ENCODE measurements at places on chromosomes 1 and 21. TPM values are rescaled to one million over a fixed set of nuclear protein-coding genes. Genes with fewer than 3 reads are reported as not detected.

PLA2G2F gene
- not detected for total RNA-seq

DNAH14 gene
- not detected for total RNA-seq

C1QB gene
- total RNA-seq = not detected

S100A12 gene
- not detected for total RNA-seq

MYCL gene
- total RNA-seq = 0.10 TPM

KRTAP10-11 gene
- total RNA-seq = not detected

DNA sequence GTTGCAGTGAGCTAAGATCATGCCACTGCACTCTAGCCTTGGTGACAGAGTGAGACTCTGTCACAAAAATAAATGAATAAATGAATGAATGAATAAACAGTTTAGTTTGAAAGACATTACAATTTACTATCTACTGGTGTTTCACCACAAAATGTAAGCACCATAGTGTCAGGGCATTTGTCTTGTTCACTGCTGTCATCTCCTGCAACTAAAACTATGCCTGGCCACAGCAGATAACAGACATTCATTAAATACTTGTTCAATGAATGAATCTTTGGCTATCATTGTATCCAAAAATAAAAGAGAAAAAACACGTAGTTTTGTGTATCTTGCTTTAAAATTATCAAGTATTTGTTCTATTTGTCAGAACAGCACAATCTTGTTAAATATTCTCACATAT lies 32.5 kb downstream of the SASS6 start:
- no peaks in the 10 kb centered on the region for H3K4me1 ChIP-seq
- H3K4me3 ChIP-seq = no peak overlapping the region
- no peak for DNase-seq

GRCh38 chr21:46226146-46226545 lies 2.4 kb downstream of the LSS start:
- peaks cover 32% of the 10 kb centered on the region for H3K36me3 ChIP-seq
- no peak for DNase-seq
- no peak overlapping the region for H3K27ac ChIP-seq
- H3K27me3 ChIP-seq = no peaks in the 10 kb centered on the region
- H3K4me1 ChIP-seq = peaks cover 39% of the 10 kb centered on the region

- H3K4me1 ChIP-seq = no peaks in the 10 kb centered on the region
- H3K4me3 ChIP-seq = no peak overlapping the region
- peaks cover 6% of the 10 kb centered on the region for H3K27me3 ChIP-seq
- H3K36me3 ChIP-seq = no peaks in the 10 kb centered on the region
- no peak for DNase-seq
These were observed 10.3 kb upstream of the LAD1 start for GRCh38 chr1:201409440-201409839.

DNA sequence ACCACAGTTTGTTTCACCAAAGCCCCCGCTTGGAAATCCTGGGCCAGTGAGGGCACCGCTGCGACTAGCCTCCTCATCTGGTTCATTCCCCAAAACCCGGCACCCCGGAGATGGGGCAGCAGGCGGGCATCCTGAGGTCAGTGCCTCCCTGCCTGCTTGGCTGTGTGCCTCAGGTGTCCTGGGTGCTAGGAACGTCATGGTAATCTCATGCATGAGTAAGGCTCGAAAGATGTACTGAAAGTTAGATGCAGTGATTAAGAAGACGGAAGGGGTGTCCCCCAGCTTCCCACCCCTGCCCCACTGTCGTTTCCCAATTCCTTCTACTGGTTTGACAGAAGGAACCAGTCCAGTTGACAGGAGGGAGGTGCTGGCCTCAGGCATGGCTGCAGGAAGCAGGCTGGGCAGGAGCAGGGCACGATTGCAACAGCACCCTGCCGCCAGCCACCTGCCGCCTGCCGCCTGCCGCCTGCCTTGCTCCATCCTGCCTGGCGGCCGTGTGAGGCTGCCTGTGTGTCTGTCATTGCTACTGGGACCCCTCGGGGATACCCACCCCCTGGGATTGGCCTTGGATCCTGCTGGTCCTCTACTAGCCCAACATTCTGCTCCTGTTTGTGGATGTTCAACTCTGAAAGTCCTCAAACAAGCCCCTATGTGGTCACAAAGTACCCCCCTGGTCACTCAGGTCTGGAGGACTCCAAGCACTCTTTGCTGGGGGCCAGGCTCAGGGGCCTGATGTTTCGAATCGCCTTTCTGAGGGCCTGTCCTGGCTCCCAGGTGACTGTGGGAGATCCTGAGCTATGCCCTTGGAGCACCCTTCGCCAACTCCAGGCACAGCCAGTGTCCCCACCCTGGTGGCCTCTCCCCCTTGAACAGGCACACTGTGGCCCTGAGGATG lies 73.0 kb upstream of the IFFO2 start:
- no peaks in the 10 kb centered on the region for H3K36me3 ChIP-seq
- peaks cover 19% of the 10 kb centered on the region for H3K27me3 ChIP-seq
- H3K4me1 ChIP-seq = no peaks in the 10 kb centered on the region
- H3K27ac ChIP-seq = no peak overlapping the region
- no peak overlapping the region for H3K4me3 ChIP-seq

GRCh38 chr1:167861664-167862381 lies 52.1 kb downstream of the ADCY10 start:
- H3K27me3 ChIP-seq = no peaks in the 10 kb centered on the region
- DNase-seq = no peak
- no peaks in the 10 kb centered on the region for H3K4me1 ChIP-seq
- H3K4me3 ChIP-seq = no peak overlapping the region
- no peaks in the 10 kb centered on the region for H3K36me3 ChIP-seq

- no peak overlapping the region for H3K27ac ChIP-seq
- H3K27me3 ChIP-seq = no peaks in the 10 kb centered on the region
- H3K4me1 ChIP-seq = no peaks in the 10 kb centered on the region
- no peak overlapping the region for H3K4me3 ChIP-seq
- no peak for DNase-seq
- H3K36me3 ChIP-seq = no peaks in the 10 kb centered on the region
These were observed 1392.0 kb upstream of the PRMT6 start for GRCh38 chr1:105664495-105664894.

- H3K36me3 ChIP-seq = no peaks in the 10 kb centered on the region
- H3K4me3 ChIP-seq = no peak overlapping the region
- no peaks in the 10 kb centered on the region for H3K4me1 ChIP-seq
- no peak overlapping the region for H3K27ac ChIP-seq
These were observed 210.8 kb upstream of the PROX1 start for GRCh38 chr1:213776969-213777368.

- no peak overlapping the region for H3K27ac ChIP-seq
- H3K27me3 ChIP-seq = no peaks in the 10 kb centered on the region
- DNase-seq = no peak
- H3K36me3 ChIP-seq = peaks cover 20% of the 10 kb centered on the region
- H3K4me1 ChIP-seq = no peaks in the 10 kb centered on the region
These were observed 27.2 kb downstream of the LRIF1 start for GRCh38 chr1:110936567-110936966.

- peaks cover 67% of the 10 kb centered on the region for H3K36me3 ChIP-seq
- H3K4me3 ChIP-seq = no peak overlapping the region
- no peak overlapping the region for H3K27ac ChIP-seq
- DNase-seq = no peak
- peaks cover 11% of the 10 kb centered on the region for H3K4me1 ChIP-seq
These were observed 25.1 kb upstream of the B3GALT2 start for GRCh38 chr1:193211539-193211938.

- H3K4me3 ChIP-seq = no peak overlapping the region
- no peaks in the 10 kb centered on the region for H3K4me1 ChIP-seq
- no peaks in the 10 kb centered on the region for H3K36me3 ChIP-seq
- no peaks in the 10 kb centered on the region for H3K27me3 ChIP-seq
These were observed 110.5 kb downstream of the CNIH3 start for GRCh38 chr1:224726441-224727182.

DNA sequence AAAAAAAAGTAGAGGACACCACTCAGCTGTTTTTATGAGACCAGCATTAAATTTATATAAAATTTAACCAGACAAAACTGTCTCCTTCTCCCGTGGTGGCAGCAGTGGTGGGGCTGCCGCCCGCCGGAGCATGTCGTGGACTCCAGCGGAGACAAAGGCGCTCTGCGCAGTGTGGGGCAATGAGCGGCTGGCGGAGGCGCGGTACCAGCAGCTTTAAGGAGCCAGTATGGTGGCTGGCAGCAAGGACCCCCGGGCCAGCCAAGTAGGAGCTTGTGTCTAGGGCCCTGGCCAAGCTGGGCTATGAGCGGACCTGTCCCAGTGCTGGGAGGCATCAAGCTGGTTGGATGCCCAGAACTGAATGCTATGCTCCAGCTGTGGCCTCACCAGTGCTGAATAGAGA lies 2102.9 kb downstream of the NCAM2 start:
- no peaks in the 10 kb centered on the region for H3K36me3 ChIP-seq
- no peaks in the 10 kb centered on the region for H3K27me3 ChIP-seq
- DNase-seq = no peak
- H3K4me3 ChIP-seq = no peak overlapping the region
- no peak overlapping the region for H3K27ac ChIP-seq

GRCh38 chr1:83928396-83928795 lies 70.5 kb downstream of the TTLL7 start:
- peaks cover 3% of the 10 kb centered on the region for H3K27me3 ChIP-seq
- no peak overlapping the region for H3K4me3 ChIP-seq
- no peak for DNase-seq
- H3K4me1 ChIP-seq = no peaks in the 10 kb centered on the region
- no peaks in the 10 kb centered on the region for H3K36me3 ChIP-seq

DNA sequence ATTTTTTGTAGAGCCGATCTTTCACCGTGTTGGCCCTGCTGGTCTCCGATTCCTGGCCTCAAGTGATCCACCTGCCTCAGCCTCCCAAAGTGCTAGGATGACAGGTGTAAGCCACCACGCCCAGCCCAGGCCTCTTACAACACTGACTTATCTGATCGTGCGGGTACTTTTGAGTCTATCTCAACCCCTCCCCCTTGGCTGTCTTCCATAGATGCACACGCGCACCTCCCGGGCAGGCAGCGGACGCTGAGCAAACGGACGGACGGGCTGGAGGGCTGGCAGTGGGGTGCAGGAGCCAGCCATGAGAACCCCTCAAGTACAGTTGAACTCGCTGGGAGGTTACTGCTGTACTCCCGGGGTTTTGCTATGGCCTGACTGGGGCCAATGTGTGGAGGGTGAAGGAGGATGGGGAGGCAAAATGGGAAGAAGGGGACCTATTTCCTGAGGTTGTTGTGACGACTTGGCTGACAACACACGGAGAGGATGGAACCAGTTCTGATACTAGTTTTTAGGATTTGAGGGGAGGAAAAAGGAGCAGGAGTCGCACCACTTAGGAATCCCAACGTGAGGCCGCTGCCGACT lies 959 bp downstream of the CD58 start:
- DNase-seq = no peak
- H3K4me3 ChIP-seq = peak overlapping the region; percentile 99
- H3K27me3 ChIP-seq = no peaks in the 10 kb centered on the region
- peaks cover 46% of the 10 kb centered on the region for H3K36me3 ChIP-seq
- H3K4me1 ChIP-seq = peaks cover 84% of the 10 kb centered on the region
- peak overlapping the region; percentile 95 for H3K27ac ChIP-seq

- H3K4me1 ChIP-seq = no peaks in the 10 kb centered on the region
- H3K27me3 ChIP-seq = peaks cover 11% of the 10 kb centered on the region
- H3K4me3 ChIP-seq = no peak overlapping the region
- H3K27ac ChIP-seq = no peak overlapping the region
- H3K36me3 ChIP-seq = no peaks in the 10 kb centered on the region
- no peak for DNase-seq
These were observed 90.5 kb downstream of the SUSD4 start for GRCh38 chr1:223273511-223273910.

GRCh38 chr1:190942475-190942874 lies 464.8 kb upstream of the BRINP3 start:
- DNase-seq = no peak
- H3K4me3 ChIP-seq = no peak overlapping the region
- no peak overlapping the region for H3K27ac ChIP-seq

DNA sequence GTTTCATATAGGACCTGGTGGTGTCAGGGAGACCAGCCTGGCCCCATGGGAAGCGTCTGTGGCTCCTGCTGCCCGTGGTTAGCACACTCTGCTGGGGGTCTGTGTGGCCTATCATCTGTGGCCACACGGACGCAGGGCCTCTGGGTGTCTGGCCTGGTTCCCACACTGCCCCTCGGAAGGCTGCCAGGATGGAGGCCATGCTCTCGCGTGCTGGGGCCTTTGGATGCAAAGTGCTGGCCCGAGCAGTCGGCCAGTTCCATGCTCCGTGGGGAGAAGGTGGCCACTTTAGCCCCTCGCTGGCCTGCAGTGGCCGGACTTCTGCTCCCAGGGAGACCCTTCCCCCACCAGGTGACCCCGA lies 20.8 kb upstream of the LRRC3 start:
- no peaks in the 10 kb centered on the region for H3K4me1 ChIP-seq
- H3K36me3 ChIP-seq = peaks cover 5% of the 10 kb centered on the region
- H3K27ac ChIP-seq = no peak overlapping the region
- no peak overlapping the region for H3K4me3 ChIP-seq

DNA sequence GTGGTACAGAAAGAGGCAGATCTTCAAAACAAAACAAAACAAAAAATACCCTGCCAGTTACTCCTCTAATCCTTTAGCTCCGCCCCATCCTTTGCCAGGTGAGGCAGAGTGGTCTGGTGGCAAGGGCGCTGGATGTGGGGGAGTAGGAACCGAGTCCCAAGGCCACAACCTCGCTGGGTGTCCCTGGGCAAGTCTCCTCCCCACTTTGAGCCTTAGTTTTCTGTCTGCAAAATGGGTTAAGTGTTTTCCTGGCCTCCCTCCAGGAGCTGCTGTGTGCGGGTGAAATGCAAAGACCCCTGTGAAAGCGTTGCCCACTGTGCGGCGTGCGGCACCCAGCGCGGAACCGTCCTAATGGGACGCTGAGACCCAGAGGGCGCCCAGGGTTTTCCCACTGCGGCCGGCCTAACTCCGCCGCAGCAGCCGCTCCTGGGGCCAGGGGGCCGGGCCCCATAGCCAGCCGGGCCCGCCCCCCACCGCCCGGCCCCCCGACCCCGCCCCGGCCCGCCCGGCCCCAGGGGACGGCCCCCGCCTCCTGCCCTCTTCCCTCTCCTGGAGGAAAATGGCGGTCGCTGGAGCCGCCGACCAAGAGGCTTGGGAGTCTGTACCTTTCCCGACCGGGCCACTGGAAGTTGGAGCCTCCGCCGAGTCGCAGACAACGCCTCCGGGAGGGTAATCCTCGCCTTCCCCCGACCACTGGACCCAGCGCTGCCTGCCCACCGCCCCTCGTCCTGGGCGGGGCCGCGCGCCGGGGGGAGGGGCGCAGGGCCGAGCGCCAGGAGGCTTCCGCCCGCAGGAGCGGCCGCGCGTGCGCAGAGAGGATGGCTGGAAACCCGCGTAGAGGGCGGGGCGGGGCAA lies at the start of the genes ERMAP and SVBP:
ERMAP (plus strand) TSS at position 538 of the 855 bp plus-strand sequence. CDS start 13,327 bp downstream, outside the sequence.
SVBP (minus strand) TSS at position 813 of the 855 bp plus-strand sequence. CDS start 853 bp downstream, outside the sequence.
- peak within 1 kb of the TSS; percentile 86 for H3K4me3 ChIP-seq
- H3K4me1 ChIP-seq = peaks cover 20% of the 10 kb centered on the region
- no peaks in the 10 kb centered on the region for H3K27me3 ChIP-seq
- peak within 1 kb of the TSS; percentile 86 for H3K27ac ChIP-seq
- peak; percentile 97 for DNase-seq

DNA sequence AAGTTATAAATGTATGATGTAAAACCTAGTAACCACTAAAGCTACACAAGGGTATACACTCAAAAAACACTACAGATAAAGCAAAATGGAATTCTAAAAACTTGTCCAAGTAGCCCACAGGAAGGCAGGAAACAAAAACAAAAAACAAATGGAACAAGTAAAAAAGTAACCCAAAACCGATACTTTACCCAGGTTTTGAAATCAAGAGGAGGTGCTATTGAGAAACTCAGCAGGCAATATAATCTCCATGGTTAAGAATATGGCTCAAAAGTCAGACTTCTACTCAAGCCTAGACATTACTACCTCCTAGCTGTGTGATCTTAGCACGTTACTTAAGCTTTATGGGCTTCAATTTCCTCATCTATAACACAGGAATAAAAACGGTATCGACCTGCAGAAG lies 13.3 kb downstream of the RBBP5 start:
- H3K36me3 ChIP-seq = peaks cover 65% of the 10 kb centered on the region
- H3K27ac ChIP-seq = no peak overlapping the region
- DNase-seq = no peak
- no peaks in the 10 kb centered on the region for H3K27me3 ChIP-seq
- no peak overlapping the region for H3K4me3 ChIP-seq
